CD4-positive, alpha-beta T cell treated with Interleukin-15 for 4 hours (primary cell): ENCODE measurements at places on chromosomes 2 and 18.

GRCh38 chr18:59266459-59266858, 6.8 kb downstream of the RAX start:
- no peak for DNase-seq

GRCh38 chr2:160666154-160667060, 172.8 kb upstream of the RBMS1 start:
- peak; percentile 54 for DNase-seq

DNA sequence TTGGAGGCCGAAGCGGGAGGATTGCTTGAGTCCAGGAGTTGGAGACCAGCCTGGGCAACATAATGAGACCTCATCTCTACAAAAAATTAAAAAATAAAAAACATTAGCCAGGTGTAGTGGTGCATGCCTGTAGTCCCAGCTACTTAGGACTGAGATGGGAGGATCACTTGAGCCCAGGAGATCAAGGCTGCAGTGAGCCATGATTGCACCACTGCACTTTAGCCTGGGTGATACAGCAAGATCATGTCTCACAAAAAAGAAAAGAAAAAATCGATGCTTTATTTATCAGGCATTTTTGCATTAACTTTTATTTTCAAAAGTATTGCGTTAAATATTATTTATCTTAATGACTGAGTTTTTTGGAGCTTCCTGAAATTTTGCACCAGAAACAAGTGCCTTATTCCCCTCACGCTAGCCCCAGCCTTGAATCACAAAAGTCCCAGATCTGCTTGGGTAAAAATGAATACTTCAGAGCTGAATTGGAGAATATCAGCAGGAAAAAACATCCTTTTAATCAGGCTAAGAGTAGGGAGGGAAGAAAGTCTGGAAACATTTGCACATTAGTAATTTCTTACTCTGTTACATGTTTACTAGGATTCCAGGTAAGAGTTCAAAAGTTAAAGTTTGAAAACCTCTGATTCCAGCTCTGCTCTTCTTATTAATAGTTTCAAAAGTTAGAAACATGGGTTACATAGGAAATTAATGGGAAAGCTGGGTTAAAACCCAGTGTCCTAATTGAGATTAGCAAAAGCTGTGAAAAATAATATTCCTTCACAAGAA, 296.8 kb upstream of the FBXO11 start:
- DNase-seq: no peak

DNA sequence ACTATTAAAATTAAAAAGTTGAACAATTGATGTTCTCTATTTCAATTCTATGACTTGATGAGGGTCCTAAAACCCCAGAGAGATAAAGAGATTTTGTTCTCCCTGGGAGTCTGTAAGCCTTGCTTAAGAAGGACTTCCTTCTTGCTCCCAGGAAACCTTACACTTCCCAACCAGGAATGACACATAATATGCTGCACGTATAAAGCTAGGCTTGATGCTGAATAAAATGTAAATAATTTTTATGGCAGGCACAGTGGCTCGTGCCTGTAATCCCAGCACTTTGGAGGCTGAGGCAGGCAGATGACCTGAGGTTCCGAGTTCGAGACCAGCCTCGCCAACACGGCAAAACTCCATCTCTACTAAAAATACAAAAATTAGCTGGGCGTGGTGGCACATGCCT, 27.8 kb downstream of the SPIRE1 start:
- no peak for DNase-seq

GRCh38 chr18:22860807-22861206, 72.3 kb upstream of the RBBP8 start:
- no peak for DNase-seq

GRCh38 chr2:64658269-64658668, 4.6 kb upstream of the SERTAD2 start:
- DNase-seq: no peak

DNA sequence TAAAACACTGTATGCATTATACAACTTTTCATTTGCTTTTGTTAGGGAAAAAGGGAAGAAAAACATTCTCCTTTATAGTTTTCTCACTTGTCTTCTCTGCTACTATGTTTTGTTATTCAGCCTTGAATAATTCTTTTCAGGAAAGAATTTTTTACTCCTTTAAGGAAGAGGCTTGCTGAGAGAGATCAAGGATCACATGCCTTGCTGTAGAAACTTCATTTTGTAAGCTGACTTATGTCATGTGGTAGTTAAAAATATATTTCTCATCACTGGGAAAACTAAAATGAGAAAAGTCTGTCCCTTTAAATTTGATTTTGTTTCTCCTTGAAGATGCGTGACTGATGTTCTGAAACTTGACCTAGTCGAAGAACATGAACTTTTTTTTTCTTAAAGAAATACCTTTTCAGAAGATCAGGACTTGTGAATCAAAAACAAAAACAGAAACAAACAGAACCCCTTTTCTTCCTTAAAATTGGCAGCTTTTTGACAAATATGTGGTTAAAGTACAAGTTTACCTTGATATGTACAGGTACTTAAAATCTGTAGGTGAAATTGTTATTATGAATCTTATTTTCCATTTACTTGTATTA, 145.1 kb downstream of the COMMD1 start:
- DNase-seq: no peak

DNA sequence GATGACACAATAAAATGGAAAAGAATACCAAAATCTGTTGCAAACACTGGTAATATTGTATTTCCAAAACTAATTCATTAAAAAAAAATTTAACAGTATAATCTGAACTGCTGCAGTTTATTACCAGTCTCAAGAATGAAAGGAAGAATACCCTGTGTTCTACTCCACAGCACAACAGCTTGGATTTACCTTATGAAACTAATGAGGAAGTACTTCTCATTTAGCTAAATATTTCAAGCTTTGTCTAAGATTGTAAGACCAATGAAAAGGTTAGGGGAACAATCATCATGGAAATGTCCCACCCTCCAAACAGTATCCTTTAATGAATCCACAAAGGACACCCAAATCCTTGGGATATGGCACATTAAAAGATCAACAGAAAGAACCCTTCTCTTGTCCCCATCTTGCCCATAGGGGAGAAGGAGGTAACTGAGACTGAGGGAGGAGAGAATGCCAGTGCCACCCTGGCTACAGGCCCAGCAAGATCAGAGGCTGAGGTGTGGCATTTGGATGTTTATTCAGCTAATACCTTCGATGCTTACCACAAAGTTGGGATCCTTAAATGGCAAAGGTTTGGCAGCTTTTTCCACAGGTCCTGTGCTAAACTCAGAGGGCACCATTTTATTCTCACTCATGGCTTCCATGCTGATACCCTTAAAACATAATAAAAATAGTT, 17.7 kb downstream of the INO80C start:
- DNase-seq: no peak

DNA sequence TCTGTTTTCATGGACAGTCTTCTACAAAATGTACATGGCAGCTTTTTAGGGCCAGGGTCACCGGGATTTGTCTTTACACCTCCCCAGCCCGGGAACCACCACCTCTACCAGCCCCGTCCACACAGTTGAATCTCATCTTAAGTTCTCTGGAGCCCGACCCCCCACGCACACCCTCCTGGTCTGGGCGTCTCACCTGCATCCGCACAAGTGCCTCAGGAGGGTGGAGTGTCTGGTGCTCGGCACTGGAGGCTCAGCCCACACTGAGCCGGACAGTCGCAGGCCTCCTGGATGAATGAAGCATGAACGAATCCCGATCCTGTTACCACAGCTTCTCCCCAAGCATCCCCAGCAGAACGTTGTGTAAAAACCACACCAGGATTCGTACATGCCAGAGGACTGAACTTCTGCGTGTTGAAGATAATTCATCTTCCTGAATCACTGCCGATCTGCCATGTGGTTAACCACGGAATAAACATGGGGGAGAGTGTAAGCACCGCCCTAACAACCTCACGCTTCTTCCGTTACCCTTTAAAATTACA, 162.0 kb downstream of the RTP5 start:
- DNase-seq: peak; percentile 68

DNA sequence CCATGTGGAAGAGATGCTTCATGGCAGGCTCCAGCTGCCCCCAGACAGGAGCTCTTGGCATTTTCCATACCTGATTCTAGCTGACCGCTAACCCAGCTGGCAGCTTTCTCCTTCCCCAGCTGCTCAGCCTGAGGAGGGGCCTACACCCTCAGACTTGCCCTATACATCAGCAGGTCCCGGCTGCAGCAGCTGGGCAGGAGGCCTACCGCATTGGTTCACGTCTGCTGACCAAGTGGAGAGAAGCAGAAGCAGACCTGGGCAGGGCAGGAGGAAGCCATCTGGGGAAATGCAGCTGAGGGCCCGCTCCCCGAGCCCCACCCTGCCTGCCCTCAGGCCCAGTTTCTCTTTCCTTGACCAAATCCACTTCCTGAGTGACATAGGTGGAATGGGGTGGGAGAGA, 50.7 kb downstream of the LBH start:
- no peak for DNase-seq

- DNase-seq: no peak
Observed at GRCh38 chr2:209146682-209147320, 277.0 kb upstream of the MAP2 start.
